ENCODE measurements at places on chromosomes 5 and 9.

DNA sequence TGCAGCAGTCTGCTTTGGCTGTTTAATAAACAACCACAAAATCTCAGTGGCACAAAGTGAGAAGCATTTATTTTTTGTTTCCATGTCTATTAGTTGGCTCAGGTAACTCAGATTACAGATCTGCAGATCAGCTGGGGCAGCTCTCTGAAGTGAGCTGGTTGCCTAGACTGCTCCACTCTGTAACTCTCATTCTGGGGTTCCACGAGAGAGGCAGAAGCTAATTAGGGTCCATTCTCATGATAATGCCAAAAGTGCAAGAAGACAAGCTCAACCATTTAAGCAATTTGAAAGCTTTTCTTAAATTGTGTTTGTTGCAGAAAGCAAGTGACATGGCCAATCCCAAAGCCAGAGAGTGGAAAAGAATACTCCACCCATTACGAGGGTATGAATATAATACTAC is 13.2 kb downstream of the MEIKIN start:
- DNase-seq, result no peak

DNA sequence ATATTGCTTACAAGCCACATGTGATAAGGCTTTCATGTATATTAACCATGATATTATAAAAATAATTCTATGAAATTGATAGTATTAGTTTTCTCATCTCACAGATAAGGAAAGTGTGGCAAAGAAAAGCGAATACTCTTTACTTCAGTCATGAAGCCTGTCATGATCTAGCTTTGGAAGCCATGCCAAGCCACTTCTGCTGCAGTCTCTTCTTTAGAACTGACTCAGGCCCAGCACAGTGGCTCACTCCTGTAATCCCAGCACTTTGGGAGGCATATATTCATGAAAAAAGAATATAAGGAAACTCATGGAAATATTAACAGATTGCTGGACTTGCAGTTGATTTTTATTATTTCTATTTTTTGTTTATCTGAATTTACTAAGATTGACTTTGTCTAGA is 42.9 kb upstream of the PJA2 start:
- DNase-seq, result no peak

DNA sequence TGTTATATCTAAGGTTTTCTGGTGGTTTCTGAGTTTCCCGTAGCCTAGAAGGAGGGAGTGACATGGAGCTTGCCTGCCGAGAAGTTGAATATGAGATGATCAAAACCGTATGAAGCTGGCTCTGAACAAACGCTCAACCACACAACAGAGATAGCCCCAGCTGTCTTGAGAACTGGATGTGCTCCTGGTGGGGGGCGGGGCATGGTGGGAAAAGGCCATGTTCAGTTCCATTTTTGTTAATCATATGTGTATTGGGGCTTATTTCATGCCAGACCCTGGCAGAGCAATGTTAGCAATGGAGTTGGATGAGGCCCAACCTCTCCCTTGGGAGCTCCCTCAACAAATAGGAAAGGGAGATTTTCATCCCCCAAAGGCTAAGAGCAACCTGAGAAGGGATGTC is 4.8 kb downstream of the CCL19 start:
- no peak for DNase-seq

GRCh38 chr5:122156724-122157325 is 27.5 kb downstream of the ZNF474 start:
- DNase-seq, result peak; percentile 76

GRCh38 chr5:17696627-17697026 is 62.4 kb downstream of the TAF11L14 start:
- no peak for DNase-seq

DNA sequence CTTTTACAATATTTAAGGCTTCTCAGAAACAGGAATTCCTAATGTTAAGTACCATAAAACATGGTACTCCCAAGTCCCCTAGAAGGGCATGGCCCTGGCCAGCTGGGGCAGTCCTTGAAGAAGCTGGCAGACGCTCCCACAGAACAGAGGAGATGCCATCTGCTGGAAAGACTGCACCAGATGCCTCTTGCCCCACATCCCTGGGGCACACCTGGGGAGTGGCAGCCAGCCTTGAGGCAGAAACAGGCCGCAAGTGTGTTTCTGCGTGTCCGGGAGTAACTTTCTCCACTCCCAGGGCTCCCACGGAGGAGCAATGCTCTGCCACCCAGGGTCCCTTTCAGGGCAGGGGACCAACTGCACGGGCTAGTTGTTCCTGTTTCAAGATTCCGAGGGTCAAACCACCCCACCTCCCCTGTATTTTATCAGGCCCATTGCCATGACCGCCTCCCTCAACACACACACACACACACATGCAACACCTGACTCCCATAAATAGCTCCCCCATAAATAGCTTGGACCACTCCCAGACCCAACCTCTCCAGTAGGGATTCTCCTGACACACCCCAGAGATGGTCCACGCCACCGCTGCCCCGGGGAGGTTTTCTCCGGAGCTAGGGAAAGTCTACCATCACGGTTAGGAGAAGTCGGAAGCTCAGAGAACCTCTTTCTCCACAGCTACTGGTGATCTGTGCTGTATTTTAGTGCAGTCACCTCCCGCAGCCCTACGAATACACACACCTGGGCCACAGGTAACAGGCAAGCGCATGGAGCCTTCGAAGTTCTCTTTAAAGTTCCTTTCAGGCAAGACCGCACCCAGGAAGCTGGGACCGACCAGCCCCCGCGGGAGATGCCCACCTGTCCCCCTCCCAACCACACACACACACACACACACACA is 1.5 kb downstream of the SPOCK1 start:
- DNase-seq, result no peak

DNA sequence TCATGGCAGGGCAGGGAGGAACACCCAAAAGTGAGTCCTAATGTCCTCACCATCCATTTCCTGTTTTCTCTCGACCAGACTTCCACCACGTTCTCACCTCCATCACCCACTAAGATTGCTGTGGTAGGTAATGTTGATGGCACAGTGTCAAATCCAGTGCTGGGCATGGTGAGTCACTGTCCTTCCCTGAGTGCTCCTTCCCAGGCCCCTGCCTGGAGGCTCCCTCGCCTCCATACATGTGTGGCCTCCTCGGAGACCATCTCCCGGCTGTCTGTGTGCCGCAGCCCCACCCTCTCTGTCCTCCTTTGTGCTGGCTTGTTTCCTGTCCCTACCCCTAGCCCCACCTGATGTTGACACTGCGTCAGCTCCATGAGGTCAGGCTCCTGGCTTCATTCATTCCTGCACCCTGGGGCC is 177.5 kb downstream of the SYK start:
- DNase-seq, result no peak

GRCh38 chr5:133618141-133618540 is 5.8 kb upstream of the FSTL4 start:
- no peak for DNase-seq

DNA sequence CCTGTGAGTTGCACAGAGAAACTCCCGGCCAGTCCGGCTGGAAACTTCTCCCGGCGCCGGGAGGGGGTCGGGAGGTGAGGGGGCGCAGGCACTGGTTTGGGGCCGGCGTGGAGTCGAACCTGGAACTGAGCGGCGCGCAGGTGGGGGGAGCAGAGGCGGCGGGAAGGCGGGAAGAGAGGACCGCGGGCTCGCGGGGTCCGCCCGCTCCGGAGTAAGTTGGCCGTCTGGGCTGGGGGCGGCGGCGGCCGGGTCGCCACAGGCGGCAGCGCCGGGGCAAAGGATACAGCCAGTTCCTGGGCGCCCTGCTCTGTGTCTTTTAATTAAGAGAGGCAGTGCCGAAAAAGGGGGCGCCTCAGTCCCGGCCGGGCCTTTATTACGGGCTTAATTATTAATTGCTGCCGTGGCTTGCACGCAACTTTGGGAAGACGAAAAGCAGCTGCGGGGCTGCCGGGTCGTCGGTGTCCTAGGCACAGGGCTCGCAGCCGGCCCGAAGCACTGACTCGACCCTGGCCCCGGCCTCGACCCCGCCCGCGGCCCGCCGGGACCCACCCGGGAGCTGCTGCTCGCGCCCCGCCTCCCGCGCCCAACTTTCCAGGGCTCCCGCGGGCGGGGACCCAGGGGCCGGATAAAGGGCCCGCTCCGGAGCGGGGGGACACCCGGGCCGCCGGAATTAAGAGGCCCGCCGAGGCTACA is 1.1 kb downstream of the NTNG2 start:
- DNase-seq, result no peak

- DNase-seq, result no peak
Measured at GRCh38 chr9:9186086-9186485, 1386.5 kb upstream of the DMAC1 start.

DNA sequence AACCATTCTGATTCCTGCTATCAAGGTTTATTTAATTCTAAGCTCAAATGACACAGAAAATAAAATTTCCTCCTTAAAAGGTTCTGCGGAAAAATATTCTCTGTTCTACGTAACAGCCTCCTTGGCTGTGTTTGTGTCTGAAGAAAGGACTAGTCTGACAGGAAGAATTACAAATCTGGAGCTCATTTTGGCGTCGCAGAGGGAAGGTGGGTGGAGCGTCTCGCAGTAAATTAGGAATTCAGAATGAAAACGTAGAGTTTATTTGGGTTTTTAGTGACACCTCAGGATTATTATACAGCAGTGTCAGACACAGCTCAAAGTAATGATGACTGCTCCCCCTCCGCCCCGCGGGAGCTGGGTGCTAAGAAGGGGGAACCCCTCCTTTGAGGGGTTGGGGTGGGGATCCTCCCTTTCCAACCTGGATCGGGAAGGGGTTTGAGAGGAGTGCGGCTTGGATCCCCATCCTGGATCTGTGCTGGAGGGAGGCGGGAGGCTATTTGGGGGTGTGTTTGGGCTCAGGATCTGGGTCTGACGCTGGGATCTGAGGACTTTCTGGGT is 933 bp upstream of the TGFBR1 start:
- DNase-seq, result no peak

- DNase-seq, result no peak
Measured at GRCh38 chr9:27209034-27209433, 87.9 kb downstream of the EQTN start.

GRCh38 chr5:146828385-146828784 is 50.2 kb downstream of the PPP2R2B start:
- peak; percentile 51 for DNase-seq

- DNase-seq, result no peak
Measured at GRCh38 chr5:167177736-167178135, 1113.7 kb upstream of the WWC1 start.

DNA sequence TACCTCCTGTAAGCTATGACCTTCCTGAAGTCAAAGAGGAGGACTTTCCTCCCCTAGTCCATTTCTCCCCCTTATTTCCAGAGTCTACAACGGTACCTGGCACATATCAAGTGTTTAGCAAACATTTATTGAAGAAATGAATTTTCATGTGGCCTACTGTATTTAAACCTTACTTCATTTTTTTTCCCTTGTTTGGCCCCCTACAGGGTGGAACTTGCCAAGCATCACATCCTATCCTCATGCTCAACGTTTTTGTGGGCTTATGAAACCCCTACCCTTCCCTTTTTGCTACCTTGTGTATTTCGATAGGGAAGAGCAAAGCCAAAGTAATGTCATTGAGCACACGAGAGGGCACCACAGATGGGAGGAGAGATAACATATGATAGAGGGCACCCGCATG is 1857.8 kb upstream of the WWC1 start:
- DNase-seq, result no peak

GRCh38 chr9:98808411-98808815 is 943 bp downstream of the GALNT12 start:
- DNase-seq, result no peak

DNA sequence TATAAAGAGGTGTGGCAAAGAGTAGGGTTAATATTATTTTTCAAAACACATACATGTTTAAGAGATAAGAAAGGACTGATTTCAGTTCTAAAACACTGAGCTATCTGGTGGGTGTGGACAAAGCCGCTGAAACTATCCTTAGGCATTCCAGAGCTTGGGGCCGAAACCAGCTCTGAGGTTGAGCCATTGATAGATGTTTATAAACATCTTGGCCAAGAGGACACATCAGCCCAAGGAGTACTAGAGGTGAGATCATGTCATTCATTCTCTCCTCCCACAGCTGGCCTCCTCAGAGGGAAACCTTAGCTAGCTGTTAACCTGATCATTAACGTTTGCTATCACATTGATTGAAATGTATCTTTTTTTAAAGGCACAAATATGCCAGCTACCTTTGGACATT is 89.9 kb downstream of the NLN start:
- DNase-seq, result no peak

DNA sequence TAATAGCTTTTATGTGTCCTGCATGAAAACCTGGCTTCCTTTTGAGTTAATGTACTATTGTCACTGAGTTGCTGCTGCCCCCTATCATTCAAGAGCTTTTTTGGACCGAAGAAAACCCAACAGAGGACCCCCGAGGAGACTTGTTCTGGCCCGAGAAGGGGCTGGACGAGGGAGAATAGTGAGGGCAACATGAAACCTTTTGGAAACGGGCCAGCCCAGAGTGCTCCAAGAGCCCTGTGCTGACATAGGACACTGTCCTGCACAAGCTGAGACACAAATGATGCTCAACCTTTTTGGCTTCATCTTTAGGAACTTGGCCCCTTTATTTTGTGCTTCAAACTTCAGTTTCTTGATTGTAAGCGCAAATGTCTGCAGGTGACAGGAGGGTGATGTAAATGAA is 4.0 kb upstream of the GADD45G start:
- DNase-seq, result no peak

DNA sequence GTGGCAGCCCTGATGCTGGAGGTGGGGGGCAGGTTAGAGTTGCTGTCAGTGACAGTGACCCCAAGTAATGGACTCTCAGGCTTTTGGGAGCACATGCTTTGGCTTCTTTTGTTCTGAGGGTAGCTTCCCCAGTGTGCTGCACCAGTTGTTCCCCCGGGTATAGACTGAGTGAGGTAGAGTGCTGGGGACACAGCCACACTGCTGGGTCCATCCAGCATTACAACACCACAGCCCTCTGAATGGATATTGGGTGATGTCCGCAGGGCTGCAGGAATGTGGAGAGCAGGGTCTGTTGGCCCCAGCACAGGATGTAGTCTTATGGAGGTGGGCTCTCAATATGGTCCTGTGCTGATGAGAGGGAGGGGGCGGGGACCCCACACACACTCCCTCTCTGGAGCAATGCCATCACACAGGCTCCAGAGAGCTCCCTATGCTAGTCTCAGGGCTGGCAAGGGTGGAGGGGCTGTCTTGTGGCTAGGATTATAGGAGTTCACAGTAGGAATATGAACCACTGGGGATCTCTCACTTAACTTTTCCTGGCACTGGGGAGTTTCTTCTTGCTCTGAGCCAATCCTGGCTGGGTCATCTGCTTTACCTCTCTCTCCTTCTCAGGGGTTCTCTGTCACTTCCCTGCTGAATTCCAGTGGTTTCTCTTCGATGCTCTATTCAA is 20.7 kb downstream of the OSMR start:
- DNase-seq, result no peak

DNA sequence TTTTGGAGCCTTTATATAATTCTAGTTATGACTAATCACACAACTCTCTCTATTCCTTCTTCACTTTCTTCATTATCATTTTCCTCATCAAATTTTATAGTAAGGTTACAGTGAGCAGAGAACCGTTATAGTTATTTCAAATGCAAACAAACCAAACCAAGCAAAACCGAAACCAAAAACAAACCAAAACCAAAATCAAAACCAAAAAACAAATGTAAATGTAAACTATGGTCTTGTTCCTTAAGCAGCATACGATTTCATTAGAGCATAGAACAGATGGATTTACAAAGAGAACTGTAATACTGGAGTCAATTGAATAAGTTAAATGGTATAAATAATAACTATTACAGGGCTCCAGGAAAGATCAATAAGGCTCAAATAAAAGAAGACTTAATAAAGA is 447.1 kb downstream of the LRRC70 start:
- no peak for DNase-seq
